ENCODE measurements at places on chromosomes 7 and 10.

- DNase-seq = peak; percentile 44
These were observed 71.5 kb downstream of the PRPF18 start for GRCh38 chr10:13658264-13658663.

DNA sequence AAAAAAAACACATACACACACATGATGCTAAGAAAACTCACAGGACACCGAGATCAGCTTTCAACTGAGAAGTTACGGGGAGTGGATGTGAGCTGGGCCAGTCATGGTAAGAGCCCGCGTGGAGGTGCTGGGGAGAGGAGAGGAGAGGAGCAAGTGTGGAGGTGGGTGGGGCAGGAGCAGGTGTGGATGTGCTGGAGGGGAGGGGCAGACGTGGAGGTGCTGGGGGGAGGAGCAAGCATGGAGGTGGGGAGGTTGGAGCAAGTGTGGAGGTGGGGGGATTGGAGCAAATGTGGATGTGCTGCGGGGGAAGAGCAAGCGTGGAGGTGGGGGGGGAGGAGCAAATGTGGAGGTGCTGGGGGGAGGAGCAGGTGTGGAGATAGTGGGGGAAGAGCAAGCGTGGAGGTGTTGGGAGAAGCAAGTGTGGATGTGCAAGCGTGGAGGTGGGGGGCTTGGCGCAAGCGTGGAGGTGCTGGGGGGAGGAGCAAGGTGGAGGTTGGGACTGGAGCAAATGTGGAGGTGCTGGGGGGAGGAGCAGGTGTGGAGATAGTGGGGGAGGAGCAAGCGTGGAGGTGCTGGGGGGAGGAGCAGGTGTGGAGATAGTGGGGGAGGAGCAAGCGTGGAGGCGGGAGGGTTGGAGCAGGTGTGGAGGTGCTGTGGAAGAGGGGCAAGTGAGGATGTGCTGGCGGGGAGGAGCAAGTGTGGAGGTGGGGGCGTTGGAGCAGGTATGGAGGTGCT lies 24.5 kb upstream of the NCAPG2 start:
- DNase-seq = peak; percentile 31

- DNase-seq = no peak
These were observed 2.5 kb upstream of the CFAP58 start for GRCh38 chr10:104351061-104351702.

GRCh38 chr7:157715071-157715937 lies 378.5 kb downstream of the DNAJB6 start:
- DNase-seq = no peak

- no peak for DNase-seq
These were observed 127.8 kb upstream of the LAMB4 start for GRCh38 chr7:108257954-108258353.
